ENCODE measurements at places on chromosomes 2 and 18.

- no peak for DNase-seq
These were observed 30.1 kb upstream of the BZW1 start for GRCh38 chr2:200781616-200782015.

DNA sequence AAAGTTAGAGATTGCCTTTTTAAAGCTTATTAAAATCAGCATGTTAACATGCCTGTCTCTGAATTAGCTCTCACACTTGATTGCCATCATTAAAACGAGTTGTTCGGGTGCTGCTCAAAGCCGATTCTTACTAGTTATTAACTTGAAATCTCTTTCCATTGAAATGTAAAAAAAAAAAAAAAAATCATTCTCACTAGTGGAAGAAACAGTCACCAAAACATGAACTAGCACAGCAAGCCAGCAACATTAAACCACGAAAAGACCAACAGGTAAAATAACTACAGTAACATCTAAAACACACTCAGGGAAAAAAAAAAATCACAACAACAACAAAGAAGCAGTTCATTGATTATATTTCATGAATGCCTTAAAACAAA lies 264.5 kb downstream of the MEIS1 start:
- DNase-seq = no peak

- DNase-seq = no peak
These were observed 11.3 kb downstream of the SLC14A2 start for GRCh38 chr18:45626330-45627203.

- DNase-seq = no peak
These were observed 95.9 kb downstream of the KCNF1 start for GRCh38 chr2:11007331-11008264.

DNA sequence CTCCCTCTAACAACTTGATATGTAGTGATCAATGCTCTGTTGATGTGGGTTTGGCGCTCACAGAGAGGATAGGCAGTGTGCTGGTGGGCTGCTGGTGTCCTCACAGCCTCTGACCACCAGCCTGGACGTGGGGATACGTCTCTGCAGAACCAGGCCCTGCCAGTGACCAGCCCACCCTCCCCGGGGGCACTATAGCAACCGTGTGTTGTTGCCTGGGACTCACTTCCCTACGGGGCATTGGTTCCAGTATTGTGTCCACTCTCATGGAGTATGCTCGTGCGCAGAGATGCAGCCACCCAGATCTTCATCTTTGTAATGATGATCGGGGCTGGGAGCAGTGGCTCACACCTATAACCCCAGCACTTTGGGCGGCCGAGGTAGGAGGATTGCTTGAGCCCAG lies 180.1 kb downstream of the LDLRAD4 start:
- no peak for DNase-seq

DNA sequence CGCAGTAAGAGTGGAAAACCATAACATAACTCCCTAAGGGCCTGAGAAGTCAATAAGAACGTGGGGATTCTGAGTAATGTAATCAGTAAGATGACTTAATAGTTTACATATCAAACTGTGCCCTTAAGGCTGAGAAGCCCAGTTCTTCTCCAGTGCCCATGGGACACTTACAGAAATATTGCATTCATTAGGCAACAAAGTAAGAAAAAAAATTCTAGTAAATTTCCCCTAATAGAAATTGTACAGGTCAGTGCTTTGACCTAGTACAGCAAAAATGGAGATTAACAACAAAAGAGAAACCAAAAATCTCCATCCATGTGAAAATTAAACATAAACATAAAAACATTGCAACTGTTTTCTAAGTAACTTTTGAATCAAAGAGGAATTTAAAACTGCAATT lies 139.8 kb upstream of the HS6ST1 start:
- peak; percentile 10 for DNase-seq

GRCh38 chr18:14085770-14086457 lies 46.3 kb downstream of the ZNF519 start:
- no peak for DNase-seq

- no peak for DNase-seq
These were observed 199.6 kb downstream of the BCL11A start for GRCh38 chr2:60353863-60354262.

DNA sequence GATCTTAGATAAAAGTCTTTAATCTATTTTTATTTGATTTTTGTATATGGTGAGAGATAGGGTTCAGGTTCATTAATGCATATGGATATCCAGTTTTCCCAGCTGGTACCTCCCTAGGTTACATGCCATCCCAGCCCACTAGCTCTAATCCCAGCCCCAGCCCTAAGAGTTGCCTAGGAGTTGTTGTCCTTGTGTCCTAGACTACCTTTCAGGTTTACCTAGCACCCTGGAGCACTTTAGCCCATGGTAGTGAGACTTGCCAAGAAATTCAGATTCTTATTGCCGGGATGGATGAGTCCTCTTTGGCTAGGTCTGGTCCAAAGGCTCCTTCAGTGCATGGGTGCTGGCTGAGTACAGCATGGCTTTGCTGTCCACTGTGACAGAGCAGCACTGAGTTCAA lies 40.5 kb downstream of the ZNF638 start:
- DNase-seq = no peak

DNA sequence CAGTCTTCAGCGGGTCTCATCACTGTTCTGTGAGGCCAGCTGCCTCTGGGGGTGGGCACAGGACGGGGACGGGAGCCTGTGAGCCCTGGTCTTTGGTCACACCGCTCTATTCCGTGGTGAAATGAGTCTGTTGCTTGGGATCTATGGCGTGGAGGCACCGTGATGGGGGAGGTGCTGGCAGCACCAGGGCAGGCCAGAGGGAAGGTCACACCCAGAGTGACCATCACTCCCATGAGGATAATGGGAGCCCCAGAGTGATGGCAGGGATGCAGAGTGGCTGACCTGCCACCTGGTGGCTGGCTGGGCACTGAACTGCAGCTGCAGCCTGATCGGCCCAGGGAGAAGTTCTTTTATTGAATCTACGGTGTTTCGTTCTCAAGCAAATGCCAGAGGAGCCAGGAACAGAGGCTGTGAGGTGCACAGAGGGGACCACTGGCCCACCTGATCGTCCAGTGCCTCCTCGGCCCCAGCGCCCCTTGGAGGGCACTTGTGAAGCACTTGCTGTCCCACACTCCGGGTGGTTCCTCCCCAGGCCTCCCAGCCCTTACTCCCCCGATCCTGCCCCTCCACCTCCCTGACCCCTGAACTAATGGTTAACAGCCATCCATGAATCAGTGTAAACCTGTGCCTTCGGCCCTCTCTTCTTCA lies 17.9 kb downstream of the KCNIP3 start:
- DNase-seq = no peak

DNA sequence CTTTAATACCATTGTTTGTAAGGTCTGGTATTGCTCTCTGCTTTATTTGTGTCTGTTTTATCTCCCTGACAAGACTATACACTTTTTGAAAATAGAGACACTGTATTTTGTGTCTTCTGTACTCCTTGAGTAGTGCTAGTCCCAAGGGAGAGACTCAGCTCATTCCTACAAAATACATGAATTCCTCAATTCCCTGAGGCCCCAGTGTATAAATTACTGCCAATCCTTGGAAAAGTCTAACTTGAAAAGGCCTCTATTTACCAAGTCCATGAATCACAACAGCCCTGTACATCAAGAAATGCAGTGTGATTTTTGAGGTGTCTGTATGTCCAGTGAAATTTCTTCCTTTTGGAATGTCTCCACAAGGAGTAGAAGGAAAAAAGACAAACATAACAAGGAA lies 34.9 kb upstream of the NEDD4L start:
- no peak for DNase-seq

- DNase-seq = no peak
These were observed 57.3 kb upstream of the LRPPRC start for GRCh38 chr2:44053052-44053451.

DNA sequence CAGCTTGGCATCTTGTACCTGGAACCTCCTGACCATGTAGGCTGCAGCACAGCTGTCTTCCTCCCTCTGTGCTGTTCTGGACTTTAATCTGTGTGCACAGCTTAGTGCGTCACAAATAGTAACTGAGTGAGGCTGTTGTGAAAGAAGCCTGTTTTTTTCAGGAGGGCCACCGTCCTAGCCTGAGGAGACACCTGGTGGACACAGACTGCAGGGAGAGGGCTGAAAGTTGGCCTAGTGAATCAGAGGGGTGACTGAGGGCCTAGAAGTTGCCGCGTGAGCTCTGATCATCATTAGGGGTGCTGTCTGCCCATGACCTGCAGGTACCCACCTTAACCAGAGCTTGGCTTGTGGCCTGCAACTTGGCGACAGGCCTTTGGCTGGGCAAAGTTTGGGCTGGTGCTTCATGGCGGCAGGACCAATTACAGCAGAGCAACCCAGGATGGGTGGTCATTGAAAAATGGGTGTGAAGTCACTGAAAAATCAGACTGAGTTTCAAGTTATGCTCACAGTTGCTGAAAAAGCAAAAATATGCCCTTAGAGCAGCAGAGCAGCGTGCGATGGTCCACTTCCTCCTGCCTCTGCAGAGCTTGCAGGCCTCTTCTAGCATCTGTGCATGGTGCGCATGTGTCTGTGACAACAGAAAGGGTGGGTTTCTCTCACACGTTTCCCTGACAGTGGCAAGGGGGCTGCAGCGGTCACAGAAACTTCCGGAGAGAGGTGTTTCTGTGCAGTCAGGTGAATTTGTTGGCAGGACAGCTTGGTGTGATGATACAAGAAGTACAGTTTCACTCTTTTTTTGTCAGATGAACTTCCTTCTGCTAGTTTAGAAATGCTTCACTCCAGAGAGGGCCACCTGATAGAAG lies 9.6 kb downstream of the GDF7 start:
- DNase-seq = no peak

- DNase-seq = no peak
These were observed 118.8 kb downstream of the ABCA12 start for GRCh38 chr2:215019521-215020145.

DNA sequence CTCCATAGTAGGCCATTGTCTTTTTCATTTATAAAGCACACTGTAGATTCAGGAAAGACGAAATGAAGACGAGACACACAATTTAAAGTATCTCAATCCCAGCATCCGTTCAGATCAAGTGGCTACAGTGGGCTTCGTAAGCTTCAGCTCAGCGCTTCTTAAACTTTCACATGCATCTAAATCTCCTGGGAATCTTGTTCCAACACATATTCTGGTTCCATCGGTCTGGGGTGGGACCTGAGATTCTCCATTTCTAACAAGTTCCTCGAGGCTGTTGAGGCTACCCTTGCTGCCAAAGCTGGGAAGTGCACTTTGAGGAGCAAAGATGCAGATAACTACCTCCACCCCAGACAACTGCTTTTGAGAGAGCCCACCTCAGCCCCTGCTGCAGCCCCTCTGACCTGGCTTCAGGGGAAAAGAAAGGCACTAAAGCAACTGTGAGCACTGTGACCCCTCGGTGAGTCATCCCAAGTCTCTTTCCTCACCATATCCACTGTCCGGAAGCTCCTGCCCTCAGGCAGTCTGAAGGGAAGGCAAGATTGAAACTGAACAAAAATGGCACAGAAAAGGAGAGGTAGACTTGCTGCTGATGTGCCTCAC lies 201.1 kb upstream of the FBXO11 start:
- DNase-seq = peak; percentile 39

- no peak for DNase-seq
These were observed 84.6 kb downstream of the RAB31 start for GRCh38 chr18:9792565-9793245.

- DNase-seq = no peak
These were observed 882.5 kb downstream of the SLC4A3 start for GRCh38 chr2:220509966-220510365.

DNA sequence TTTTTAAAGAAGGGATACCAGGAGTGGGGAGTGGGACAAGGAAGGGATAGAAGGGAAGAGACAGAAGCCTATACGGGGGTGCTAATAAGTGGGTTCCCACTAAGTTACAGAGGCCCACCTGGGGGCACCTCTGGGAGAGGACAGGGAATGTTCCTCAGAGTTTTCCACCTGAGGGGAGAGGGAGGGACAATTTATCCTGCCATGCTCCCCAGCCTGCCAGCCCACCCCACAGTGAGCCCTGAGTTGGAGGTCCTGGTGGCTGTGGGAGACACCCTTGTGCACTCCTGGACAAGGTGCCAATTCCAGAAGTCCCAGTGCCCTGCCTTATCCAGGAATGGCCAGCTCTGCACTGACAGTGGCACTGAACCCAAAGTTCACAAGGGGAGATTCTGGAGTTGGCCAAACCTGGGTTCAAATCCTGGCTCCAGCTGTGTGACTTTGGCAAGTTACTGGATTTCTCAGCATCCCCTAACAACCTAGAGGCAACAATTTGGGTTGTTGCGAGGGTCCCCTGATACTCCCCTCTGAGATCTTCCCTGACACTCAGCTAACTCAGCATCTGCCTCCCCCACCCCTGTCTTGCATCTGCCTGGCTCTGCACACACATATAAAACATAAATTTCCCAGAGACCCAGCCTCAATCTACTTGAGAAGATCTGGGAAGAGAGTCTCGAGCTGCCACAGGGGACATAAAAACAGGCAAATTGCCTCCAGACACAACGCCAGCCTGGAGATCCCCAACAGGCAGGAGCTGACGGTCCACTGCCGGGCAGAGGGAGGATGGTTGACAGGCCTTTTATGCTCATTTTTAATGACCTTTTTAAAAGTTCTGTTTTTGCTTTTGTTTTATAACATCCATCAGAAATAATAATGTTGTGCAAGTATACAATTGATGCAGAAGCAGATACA lies 98.7 kb upstream of the ST3GAL5 start:
- no peak for DNase-seq

- no peak for DNase-seq
These were observed 554.5 kb downstream of the STK39 start for GRCh38 chr2:167692936-167693335.

- no peak for DNase-seq
These were observed 178.2 kb downstream of the PLCL1 start for GRCh38 chr2:197982565-197982964.

DNA sequence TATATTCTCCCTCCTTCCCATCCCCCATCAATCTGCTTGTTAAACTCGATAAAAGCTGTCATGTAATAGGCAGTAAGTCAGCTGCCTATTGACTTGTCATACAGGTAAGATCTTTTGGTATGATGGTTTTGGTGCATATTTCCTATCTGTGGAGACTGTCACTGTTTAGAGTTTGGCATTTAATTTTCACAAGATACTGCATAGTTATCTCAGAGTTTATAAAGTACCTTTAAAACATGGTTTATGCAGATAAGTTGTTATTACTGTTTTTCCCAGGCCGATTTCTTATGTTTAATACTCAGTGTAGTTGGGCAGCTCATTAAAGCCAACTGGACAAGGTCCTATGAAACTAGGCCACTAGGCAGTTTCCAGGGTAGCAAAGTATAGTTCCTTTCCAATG lies 222.1 kb downstream of the GALNT13 start:
- no peak for DNase-seq

- no peak for DNase-seq
These were observed 144.0 kb downstream of the EML6 start for GRCh38 chr2:54867457-54867856.

DNA sequence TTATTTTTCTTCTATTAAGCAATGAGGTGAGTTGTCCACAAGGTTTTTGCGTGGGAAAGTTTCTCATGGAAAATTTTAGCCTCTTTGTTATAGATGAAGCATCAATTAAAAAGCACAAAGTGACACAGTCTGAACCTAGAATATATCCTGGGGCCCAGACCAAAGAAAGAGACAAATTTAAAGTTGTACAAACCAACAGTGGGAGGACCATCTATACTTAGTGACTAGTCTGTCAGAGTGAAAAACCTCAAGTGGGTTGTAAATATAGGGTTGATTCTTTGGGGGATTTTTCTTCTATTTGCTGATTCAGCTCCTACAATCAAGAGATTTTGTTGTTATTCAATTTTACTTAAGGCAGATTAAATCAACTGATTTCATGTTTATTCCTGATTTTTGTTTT lies 256.2 kb downstream of the SATB2 start:
- DNase-seq = no peak

- DNase-seq = no peak
These were observed 13.4 kb upstream of the HPCAL1 start for GRCh38 chr2:10289352-10289751.

GRCh38 chr18:498931-499775 lies 1.3 kb downstream of the COLEC12 start:
- peak; percentile 22 for DNase-seq

- DNase-seq = no peak
These were observed 67.5 kb upstream of the TTN start for GRCh38 chr2:178874529-178875240.

All from fibroblast of the conjunctiva (primary cell).